ENCODE measurements at places on chromosomes 4 and X.
A peak's percentile ranks its signal among the peaks of the same experiment; 100 is the strongest.

- DNase-seq = no peak
Observed at GRCh38 chr4:15779306-15779705, 1.2 kb downstream of the CD38 start.

DNA sequence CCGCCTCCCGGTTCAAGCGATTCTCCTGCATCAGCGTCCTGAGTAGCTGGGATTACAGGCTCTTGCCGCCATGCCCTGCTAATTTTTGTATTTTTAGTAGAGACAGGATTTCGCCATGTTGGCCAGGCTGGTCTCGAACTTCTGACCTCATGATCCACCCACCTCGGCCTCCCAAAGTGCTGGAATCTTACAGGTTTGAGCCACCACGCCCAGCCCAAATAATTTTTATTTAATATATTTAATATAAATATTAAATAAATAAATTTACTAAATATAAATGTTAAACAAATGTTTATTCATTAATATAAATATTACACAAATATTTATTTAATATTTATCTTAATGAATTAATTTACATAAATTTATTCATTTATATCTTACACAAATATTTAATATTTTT, 120.2 kb downstream of the SHOX start:
- DNase-seq = no peak

DNA sequence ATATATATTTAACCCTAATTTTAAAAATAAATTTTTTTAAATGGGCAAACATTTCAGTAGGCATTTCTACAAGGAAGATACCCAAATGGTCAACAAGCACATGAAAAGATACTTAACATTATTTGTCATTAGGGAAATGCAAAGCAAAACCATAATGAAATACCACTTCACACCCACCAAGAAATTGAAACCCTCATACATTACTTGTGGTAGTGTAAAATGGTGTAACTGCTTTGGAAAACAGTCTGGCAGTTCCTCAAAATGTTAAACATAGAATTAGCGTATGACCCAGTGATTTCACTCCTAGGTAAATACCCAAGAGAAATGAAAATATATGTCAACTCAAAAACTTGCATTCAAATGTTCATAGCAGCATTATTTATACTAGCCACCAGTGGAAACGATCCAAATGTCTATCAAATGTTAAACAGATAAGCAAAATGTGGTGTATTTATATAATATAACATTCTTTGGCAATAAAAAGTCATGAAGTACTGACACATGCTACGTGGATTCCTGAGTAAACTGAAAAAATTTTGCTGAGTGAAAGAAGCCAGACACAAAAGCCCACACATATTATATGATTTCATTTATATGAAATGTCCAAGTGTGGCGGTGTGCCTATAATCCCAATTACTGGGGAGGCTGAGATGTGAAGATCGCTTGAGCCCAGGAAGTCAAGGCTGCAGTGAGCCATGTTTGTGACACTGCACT, 16.6 kb downstream of the TRIM2 start:
- no peak for DNase-seq

GRCh38 chr4:15958562-15958961, 4.4 kb downstream of the FGFBP2 start:
- DNase-seq = no peak

DNA sequence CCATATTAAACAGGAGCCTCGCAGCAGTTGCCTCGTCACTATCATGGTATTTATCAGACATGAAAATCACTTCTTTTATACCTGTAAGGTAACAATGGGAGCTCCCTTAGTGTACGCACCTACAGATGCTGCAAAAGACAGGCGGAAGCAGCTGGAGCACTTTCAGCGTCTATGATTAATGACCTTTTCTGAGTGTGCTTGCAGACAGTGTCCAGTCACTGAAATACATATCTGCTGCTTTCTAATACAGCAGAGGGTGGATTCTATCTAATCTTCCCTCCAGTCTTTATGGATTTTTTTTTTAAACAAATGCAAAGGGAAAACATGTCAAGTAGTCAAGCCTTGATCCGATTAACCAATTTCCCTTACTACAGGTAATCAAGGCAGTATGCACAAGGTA, 24.1 kb downstream of the DCTD start:
- no peak for DNase-seq

DNA sequence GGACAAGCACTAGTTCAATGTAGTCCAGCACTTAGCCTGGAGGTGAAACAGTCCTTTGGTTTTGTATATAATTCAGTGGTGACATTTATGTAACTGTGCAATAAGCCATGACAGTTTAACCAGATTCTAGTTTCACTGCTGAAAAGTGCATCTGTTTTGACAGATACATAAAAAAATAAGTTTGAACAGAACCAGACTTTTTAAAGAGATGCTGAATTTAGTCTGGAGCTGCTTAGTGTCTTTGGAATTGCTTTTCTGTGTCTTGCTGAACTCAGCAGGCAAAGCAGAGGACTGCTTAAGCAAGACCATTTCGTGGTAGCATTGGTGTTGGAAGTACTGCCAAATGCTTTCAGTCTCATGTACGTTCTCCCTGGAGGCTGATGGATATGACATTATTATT, 393.5 kb downstream of the MAPK10 start:
- no peak for DNase-seq

GRCh38 chr4:153146031-153146430, 58.2 kb upstream of the TRIM2 start:
- DNase-seq = no peak

GRCh38 chr4:5865896-5866599, 26.8 kb downstream of the CRMP1 start:
- no peak for DNase-seq

GRCh38 chr4:14524276-14524675, 478.0 kb upstream of the CPEB2 start:
- DNase-seq = no peak

DNA sequence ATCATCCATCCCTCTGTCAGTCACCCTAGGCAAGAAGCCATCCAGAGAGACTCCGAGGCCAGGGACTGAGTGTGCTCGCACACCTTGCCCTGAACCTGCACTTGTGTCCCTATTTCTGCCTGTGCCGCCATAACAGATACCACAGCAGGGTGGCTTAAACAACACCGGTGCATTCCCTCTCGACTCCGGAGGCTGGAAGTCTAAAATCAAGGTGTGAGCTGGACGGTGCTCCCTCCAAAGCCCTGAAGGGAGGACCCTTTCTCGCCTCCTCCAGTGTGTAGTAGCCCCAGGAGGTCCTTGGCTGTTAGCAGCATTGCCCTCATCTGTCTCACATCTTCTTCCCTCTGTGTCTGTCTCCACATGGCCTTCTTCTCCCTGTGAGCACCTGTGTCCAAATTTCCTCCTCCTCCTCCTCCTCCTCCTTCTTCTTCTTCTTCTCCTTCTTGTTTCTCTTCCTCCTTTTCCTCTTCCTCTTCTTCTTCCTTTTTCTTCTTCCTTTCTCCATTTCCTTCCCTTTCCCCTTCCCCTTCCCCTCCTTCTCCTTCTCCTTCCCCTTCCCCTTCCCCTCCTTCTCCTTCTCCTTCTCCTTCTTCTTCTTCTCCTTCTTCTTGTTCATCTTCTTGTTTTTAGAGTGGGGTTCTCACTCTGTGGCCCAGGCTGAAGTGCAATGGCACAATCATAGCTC, 98.1 kb upstream of the ENPP6 start:
- no peak for DNase-seq

DNA sequence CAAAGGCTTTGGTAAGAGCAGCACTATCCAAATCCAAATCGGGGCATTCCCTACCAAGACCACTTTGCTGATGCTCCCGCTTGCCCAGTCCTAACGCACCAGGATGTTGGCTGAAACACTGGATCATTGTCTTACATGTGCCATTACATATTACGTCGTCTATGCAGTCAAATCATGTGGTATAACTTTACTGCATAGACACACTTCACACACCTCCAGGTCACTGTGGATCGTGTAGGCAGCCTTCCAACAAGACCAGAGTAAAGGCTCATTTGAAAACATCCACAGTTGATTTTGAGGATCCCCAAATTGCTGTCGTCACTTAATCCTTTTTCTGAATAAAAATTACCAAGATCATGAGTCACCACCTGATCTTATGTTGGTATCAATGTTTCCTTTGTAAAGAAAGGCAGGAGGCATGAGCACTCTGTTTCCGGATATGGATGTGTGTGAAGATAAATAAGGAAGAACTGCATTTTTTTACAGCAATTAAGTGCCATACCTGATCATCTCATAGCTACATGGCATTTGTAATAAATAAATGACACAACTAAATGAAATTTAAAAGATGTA, 18.5 kb downstream of the TENM3 start:
- DNase-seq = no peak

DNA sequence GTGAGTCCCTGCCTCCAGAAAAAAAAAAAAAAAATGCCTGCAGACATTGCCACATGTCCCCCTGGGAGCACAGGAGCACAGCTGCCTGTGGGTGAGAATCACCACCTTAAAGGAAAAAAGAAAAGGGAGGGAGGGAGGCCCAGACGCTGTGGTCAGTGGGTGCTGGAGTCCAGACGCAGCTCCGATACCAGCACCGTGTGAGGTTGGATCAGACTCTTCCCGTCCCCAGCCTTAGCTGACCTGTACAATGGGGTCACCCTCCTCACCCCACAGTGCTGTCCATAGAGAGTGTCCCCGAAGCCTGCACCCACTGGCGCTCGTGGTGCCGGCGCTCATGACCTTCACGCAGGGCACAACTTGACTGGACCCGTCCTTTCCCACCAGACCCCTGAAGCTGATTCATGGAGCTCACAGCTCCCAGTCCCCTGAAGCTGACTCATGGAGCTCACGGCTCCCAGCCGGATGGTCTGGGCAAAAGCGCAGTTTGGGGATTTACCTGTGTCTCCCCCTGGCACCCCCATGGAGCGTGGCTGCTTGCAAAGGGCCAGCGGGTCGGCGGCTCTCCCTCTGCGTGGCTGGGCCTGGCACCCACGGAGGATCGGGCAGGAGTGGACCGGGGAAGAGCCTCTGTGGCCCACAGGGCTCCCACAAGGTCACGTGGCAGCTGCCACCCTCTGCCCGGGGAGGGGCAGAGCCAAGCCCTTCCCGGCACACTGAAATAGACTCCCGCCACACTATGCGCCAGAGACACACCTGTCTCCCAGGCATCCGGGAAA, 31.4 kb downstream of the ABLIM2 start:
- no peak for DNase-seq

GRCh38 chr4:117063961-117064696, 21.2 kb downstream of the TRAM1L1 start:
- no peak for DNase-seq

DNA sequence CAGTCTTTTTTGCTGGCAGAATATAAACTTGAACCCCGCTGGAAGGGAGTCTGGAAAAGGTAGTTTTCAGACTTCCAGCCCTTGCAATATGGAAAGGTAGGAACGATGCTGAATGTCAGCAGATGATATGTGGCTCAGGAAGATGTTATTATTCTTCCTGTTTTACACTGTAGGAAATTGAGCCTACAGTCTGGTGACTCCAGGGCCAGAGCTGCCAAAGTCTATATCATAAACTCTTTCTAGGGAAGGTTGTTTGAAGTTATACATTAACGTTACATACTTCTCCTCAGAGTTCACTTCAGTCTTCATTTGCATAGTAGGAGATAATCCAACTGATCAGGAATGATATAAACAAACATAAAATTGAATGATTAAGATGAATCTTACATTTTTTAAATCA, 141.3 kb downstream of the FAT4 start:
- DNase-seq = no peak

DNA sequence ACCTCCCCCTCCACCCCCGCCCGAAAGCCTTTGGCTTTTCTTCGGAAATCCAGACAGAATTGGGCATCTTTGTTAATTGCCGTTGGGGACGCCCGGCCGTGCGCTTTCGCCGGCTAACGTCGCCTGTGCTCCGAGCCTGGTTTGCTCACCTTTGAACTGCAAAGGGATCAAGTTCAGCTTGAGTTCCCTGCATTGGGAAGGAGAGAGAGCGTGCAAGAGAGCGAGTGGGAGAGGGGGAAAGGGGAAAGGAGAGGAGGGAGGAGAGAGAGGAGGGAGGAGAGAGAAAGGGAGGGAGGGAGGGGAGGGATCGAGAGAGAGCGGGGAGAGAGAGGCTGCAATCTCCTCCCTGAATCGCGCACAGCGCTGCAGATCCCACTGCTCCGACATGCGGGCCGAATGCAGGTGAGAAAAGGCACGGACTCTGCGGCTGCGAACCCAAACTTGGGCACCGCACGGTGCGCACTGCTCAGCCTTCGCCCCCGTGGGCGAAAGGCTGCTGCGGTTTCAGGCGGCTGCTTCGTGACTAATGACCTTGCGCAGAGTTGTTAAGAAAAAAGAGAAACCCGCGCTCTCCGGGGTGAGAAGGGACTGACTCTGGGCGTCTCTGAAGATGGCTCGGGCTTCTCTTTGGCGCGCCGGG, at the start of gene PCDH7:
Gene PCDH7 (plus strand): TSS at position 349 of the 640 bp plus-strand sequence. CDS start 1,054 bp downstream, outside the sequence.
- DNase-seq = no peak

DNA sequence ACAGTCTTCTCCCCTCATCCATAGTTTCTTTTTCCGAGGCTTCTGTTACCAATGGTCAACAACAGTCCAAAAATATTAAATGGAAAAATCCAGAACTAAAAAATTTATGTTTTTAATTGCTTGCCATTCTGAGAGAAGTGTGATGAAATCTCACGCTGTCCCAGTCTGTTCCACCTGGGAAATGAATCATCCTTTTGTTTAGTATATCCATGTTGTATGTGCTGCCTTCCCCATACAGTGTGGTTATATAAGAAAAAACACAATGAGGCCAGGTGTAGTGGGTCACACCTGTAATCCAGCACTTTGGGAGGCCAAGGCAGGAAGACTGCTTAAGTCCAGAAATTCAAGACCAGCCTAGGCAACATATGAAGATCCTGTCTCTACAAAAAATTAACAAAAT, 161.6 kb downstream of the CHIC2 start:
- no peak for DNase-seq

- no peak for DNase-seq
Observed at GRCh38 chr4:121686255-121686654, 10.5 kb downstream of the ANXA5 start.

DNA sequence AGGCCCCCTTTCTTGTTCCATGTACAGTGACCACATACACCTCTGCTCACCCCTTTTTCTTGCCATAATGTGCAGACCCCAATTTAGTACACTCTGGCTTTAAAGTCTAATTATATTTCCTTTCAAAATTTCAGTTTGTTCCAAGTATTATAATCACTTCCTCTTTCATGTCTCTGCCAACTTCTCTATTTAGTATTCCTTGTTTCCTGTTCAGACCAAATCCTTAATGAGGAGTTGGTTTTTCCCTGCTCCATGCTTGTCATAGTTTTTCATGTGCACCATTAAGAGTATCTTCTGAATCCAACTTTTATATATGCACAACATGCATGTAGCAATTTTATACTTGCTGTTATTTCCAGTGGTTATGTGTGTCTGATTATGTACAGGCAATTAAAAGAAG, 32.3 kb downstream of the USP53 start:
- no peak for DNase-seq

- peak; percentile 12 for DNase-seq
Observed at GRCh38 chrX:130110379-130111219, at the start of gene ELF4. TSS of gene ELF4 (minus strand) at chrX:130110497. CDS start at chrX:130081330, 29,167 bp downstream.
